ENCODE measurements at places on chromosomes 12 and 14.

DNA sequence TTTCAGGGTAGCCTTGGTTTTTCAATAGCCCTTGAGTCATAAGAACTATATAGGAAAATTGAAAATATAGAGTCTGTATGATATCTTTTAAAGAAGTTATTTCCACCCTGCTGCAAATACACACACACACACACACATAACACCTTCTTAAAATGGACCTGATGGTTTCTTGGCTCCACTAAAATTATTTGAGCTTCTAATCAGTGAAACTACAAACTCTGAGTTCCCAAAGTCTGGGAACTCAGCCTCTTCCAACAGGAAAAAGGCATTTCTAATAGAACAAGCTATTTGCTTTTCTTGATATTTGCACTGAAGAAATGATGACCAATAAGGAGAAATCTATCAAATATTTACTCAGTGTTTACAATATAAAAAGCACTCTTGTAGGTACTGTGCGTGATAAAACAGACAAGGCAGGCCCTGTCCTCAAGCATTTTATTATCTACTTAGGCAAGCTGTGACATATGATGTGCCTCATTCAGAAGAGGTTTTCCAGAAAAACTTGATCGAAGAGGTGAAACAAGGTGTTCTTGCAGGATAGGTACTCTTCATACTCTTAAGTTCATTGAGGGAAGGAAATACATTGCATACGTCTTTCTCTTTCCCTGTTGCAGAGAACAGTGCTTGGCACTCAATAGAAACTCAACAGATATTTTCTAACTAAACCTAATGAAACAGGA is 88.6 kb downstream of the MGST1 start:
- DNase-seq, result no peak

GRCh38 chr12:10331642-10332239 is 24.1 kb downstream of the KLRD1 start:
- DNase-seq, result no peak

DNA sequence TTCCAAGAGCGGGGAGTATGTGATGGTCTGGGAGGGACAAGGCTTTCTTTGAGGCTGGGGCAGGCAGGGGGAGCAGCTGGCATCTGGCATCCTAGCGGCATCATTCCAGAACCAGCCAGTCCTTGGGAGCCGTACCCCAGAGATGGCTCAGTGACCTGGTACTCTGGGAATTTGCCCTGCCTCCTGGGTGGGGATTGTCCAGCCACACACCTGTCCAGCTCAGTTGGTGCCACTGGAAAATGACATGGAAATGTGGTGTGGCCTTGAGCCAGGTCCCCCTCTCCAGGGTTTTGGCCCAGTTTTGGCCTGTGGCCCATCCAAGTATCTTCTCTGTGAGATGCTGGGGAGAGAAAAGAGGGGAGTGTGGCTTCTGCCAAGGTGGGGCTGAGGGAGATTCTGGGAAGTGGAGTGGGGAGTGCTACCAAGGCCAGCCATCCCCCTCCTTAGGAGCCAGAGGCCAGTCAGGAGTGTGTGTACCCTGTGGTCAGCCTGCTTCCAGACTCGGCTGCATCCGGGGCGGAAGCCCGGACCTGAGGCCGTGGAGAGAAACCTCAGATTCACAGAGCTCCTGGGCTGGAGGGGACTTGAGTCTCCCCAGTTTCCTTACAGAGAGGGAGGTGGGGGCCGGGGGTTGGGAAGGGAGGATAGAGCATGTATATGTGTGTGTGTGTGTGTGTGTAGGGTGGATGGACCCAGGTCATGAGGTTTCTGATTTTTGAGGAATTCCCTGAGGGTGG is 14.7 kb upstream of the KRT80 start:
- DNase-seq, result no peak

- DNase-seq, result no peak
Measured at GRCh38 chr12:91140026-91140931, 29.0 kb upstream of the LUM start.

DNA sequence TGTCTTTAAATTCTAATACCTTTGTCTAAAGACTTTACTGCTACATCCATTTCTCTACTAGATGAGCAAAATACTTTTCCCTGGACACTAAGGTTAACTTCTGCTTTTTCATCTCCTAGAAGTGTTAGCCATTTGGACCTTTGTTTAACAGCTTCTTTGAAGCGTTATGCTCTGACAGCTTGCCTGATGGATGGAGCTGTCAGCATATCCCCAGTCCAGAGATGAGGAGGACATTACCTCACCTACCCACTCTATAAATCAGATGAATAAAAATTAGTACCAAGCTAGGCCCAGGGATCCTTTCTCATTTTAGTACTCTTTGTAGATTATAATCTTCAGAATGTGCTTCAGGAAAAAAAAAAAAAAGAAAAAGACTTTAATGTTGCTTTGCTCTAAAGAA is 222.7 kb downstream of the PELI2 start:
- DNase-seq, result no peak

DNA sequence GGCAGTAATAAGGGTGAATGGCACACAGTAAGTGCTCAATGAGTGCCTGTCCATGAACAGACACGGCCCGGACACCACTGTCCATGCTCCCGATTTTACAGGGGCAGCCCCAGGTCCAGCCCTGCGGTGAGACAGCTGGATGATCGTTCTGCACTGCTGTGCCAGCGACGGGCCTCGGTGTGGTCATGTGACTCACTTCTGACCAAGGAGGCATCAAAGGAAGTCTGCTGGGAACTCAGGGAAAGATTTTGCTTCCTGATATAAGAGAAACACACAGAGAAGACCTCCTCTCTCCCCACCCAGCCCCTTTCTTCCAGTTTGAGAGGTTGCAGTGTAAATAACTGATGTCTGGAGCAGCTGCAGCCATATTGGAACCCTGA is 126.6 kb downstream of the SCARB1 start:
- DNase-seq, result no peak

DNA sequence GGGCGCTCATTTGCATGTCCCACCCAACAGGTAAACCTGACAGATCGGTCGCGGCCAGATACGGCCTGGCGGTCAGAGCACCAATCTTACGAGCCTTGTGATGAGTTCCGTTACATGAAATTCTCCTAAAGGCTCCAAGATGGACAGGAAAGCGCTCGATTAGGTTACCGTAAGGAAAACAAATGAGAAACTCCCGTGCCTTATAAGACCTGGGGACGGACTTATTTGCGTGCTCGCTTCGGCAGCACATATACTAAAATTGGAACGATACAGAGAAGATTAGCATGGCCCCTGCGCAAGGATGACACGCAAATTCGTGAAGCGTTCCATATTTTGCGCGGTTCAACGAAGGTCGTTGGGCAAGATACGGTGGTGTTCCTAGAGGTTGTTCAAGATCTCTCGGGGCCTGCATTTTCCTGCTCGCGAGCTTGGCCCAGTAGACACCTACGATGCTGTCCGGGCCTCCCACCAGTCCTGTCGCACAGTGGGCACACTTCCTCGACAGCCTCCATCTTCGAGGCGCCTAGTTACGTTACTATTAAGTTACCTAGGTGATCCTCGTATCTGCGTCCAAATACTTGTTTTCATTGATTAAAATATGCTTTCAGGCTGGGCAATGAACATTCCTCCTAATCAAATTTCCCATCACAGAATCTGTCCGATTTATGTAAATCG is at the start of gene RNU6-7:
Gene RNU6-7 (plus strand): TSS at position 230 of the 675 bp plus-strand sequence.
- peak; percentile 19 for DNase-seq

DNA sequence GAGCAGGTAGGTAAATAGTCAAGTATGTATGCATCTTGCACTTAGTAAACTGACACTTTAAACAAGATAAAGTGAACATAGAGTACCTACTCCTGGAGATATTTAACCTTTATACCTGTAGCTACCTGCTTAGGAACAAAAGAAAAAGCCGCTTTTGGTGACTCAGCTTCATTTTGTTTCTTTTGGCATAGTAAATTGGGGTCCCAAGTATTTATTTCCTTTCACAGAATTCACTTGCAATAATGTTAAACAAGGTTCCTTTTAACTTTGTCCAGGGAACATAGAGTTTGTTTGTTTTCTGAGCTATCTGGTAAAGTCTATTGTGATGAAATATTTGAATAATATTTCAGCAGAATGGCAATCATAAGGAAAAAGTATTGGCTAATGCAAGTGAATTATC is 20.0 kb downstream of the SLCO1B3 start:
- DNase-seq, result no peak

DNA sequence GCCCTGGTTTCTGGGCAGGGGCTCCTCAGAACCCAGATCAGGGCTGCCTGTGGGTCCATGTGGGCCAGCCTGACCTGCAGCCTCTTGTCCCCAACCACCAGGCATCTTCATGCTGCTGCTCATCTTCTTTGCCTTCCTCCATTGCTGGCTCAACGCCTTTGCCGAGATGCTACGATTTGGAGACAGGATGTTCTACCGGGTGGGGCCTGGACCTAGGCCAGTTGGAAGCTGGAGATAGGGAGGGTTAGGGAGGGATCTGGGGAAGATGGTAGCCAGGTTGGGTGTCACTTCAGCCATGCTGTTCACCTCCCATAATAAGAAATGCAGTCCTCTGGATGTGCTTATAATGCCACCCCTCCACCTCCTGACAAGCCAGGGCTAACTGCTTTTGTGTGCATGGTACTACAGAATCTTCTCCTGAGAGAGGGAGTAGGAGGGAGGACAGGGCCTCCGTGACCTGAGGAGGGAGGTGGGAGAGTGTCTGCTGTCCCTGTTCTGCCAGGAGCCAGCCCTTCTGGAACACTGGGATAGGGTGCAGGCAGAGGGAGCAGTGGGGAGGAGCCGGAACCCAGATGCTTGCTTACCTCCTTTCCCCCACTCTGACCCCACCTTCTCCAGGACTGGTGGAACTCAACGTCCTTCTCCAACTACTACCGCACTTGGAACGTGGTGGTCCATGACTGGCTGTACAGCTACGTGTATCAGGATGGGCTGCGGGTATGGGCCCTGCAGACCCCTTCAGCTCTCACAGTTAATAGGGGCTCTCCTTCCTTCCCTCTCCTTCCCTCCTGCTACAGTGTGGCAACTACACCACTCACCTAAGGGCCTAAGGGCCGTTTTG is 17.6 kb downstream of the SOAT2 start:
- DNase-seq, result no peak

- DNase-seq, result no peak
Measured at GRCh38 chr12:113298861-113299545, 35.9 kb downstream of the SLC8B1 start.

DNA sequence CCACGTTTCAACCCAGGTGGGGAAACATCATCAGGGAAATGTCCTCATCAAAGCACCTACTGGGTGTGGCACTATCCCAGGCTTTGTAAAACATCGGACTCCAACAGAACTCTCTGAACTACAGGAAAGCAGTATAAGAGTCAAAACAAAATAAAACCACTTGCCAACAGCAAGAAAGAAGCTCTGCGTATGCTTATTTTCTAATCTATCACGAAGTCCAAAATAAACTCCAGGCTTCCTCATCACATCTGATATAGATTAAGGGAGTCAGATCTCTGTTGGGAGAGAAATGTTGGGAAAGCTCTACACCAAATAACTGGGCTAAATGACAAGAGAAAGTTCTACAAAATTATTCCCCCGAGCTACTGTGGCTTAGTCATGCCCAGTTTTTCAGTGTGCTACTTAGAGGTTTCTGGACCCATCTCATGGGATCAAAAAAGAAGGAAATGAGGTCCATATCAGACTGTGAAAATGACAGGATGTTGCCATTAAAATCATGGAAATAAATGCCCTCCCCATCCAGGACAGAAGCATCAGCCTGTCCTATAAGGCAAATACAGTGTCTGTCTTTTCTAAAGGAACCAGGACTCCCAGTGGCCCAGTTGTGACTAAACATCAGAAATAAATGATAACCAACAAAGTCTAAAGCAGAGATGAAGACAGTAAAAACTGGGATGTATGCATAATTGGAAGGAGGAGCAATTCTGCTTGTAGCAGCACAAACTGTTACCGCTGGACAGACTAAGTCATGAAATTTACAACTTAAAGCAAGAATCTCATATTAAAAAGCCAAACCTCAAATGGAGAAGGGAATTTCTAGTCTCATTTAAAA is 149.5 kb downstream of the STXBP6 start:
- DNase-seq, result no peak

- DNase-seq, result no peak
Measured at GRCh38 chr12:6541371-6542165, 7.3 kb downstream of the GAPDH start.

DNA sequence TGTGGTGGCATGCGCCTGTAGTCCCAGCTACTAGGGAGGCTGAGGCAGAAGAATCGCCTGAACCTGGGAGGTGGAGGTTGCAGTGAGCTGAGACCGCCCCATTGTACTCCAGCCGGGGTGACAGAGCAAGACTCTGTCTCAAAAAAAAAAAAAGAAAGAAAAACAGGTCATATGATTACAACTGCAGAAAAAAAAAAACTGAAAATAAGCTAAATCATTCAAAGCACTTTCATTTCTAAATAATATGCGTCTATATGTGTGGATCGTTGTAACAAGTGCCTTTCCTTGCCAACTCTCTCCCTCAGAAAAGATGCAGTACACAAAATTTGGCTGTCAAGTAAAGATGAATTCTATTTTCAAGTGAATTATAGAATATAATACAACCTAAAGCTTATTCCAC is 42.4 kb downstream of the ATXN2 start:
- DNase-seq, result no peak

DNA sequence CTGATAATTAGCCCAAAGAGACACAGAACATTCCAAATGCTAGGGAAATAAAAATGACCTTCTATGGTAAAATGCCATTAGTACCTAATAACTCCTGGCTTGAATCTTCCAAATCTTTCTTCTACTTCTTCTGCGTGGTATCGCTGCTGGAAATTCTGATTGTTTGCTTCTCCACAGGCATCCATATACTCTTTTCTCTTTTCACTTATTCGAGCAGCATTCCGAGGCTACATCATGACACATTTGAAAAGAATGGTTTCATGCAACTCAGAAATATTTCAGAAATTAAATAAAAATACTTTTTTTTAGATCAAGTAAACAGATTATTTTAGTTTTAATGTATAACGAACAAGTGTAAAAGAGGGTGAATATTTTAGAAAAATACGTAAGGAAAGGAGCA is 18.9 kb downstream of the ZCCHC8 start:
- no peak for DNase-seq

DNA sequence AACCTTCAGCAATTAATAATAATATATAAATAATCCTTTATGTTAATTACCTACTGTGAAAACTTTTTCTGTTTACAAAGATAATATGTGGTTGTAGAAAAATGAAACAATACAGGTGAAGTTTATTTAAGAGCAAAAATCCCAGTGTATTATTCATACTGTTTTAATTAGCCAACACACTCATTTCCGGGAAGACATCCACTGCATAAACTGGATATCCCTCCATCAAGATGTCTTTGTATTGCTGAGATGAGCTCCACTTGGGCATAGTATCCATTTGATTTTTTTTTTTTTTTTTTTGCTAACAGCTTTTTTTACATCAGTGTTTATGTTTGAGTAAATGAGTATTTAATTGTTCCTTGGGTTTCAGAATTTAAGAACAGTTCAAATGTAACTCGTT is 13.7 kb upstream of the DERA start:
- DNase-seq, result no peak

DNA sequence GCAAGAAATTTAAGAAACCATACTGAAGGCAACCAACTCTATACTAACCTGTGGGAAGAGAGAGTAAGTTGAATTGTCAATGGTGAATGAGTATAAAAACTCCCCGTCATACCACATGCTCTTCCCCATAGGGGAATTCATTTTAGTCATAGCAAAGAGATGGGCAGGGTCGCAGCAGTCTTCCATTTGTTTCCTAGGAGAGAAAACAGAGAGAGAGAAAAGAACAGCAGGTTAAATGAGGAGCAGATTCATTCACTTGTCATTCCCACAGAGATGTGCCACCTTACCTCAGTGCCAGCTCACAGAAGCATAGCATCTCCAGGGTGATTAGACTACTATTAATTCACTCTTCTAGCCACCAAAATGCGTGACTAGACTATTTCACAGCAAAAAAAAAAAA is 47.4 kb downstream of the ST8SIA1 start:
- no peak for DNase-seq

GRCh38 chr12:12511021-12511783 is 51.5 kb downstream of the DUSP16 start:
- DNase-seq, result no peak

All from stimulated activated CD4-positive, alpha-beta T cell treated with anti-CD3 and anti-CD28 coated beads, Interleukin-4, amount 100 ng/mL, for 4 hours (primary cell).